Activated CD8-positive, alpha-beta memory T cell treated with anti-CD3 and anti-CD28 coated beads for 36 hours (primary cell): ENCODE measurements at places on chromosomes 7 and 10. TPM values are rescaled to one million over a fixed set of nuclear protein-coding genes. Genes with fewer than 3 reads are reported as not detected.

The MRLN gene
- not detected for total RNA-seq

The CYP2C18 gene
- total RNA-seq: not detected

The SEC31B gene
- 17.5 TPM for total RNA-seq

The OR13A1 gene
- total RNA-seq: not detected

The CALCR gene
- not detected for total RNA-seq

The SEMA3E gene
- total RNA-seq: not detected
